ENCODE measurements at places on chromosomes 11 and 22.

DNA sequence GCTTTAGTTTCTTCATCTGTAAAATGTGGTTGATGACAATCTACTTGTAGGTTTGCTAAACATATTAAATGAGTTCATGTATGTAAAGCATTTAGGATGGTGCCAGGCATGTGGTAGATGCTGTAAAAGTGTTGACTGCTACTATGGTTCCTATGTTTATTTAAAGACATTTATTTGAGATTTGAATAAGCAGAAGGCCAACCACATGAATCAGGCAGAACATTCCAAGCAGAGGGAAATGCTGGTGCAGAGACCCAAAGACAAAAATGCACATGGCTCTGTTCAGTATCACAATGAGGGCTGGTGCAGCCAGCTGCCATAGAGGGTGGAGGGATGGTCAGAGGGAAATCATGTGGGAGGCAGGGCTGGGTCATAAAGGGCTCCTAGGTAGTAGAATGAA lies 156.2 kb upstream of the PDGFD start:
- DNase-seq, result no peak

DNA sequence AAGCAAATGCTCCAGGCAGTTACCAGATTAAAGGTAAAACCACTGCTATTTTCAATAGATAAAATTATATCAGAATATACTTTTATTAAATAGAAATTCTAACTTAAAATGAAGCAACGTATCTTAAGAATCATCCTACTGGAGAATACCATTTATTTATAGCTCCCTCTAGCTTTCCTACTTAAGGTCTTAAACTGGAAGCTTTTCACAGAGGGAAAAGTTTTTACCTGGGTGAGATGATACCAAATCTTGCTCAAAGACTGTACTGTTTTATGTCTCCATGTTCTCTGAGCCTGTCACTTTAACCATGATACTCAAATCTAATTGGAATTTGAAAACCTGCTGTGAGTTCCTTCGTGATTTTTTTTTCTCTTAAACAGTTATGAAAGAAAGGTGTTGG lies 291.8 kb downstream of the AASDHPPT start:
- DNase-seq, result no peak

- DNase-seq, result no peak
Measured at GRCh38 chr11:77131560-77131959, 3.5 kb downstream of the MYO7A start.

- DNase-seq, result no peak
Measured at GRCh38 chr11:44351898-44352498, 42.1 kb upstream of the ALX4 start.

DNA sequence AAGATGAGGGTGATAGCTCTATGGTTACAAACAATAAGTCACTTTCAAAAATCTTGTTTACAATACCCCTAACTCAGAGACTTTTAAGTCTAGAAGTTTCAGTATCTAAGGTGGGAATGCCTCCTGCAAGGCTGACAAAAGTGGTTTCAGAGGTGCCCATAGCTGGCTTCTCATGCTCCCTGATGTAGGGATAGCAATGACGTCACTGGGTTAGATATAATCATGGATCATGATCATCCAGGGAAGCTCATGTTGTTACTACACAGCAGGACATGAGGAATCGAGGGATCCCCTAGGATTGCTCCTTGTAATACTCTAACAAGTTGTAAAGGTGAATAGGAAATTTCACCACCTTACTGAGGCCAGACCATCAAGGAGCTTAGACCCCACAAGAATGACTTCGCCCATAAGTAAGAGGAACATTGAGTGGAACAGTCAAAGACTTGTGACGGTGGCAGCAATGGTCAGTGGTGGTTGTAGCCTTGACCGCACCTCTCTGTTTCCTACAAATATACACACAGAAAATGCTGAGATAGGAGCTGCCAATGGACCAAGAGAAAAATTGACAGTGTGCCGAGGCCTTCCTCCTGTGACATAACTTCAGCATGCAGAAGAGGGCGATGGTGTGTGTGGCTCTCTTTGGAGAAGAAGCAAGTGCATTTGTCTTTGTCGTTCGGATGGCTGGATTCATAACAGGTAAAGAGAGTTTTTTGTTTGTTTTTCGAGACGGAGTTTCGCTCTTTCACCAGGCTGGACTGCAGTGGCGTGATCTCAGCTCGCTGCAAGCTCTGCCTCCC lies 15.6 kb downstream of the APOL4 start:
- no peak for DNase-seq

DNA sequence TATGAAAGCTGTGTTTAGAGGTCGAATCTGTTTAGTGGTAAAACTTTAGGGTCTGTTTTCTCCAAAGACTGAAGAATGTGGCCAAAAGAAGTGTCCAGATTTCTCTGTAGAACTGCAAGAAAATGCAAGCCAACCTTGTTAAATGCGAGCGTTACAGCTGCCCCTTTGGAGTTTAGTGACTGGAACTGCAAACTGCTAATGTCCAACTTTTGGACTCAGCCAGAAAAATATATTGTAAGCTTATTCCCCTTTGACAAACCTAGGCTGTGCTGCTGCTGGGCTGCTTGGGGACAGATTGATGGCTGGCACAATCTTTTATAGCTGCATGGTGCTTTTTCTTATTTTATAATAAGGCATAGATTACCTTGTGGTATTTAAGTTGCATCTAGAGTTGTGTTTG lies 3.9 kb downstream of the TEAD1 start:
- DNase-seq, result no peak

- DNase-seq, result no peak
Measured at GRCh38 chr11:18699848-18700261, 1.3 kb downstream of the TMEM86A start.

DNA sequence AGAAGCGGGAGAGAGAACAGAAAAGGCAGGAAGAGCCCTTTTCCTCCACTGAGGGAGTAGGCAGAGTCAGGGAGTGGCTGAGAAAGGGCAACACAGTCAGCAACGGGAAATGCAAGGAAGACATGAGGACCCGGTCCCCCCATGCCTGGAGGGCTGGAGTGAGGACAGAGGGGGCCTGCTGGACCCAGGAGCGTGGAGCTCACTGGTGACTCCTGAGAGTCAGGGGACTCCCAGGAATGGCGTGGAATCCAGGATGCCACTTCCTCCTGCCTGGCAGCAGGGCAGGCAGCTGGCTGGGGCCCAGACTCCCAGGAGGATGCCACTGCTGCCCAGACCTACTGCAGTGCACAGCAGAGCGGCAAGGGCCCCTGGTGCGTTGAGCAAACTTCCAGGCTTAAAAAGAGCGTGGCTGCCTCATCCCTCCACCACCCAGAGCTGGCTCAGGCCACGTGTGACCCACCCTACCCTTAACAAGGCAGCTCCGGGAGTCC lies 11.3 kb downstream of the C11orf21 start:
- DNase-seq, result no peak

All from NCI-H1436 treated with DMSO at 0.1 percent for 48 hours (cell line).